ENCODE measurements at places on chromosomes 7 and 10.
A peak's percentile ranks its signal among the peaks of the same experiment; 100 is the strongest.

DNA sequence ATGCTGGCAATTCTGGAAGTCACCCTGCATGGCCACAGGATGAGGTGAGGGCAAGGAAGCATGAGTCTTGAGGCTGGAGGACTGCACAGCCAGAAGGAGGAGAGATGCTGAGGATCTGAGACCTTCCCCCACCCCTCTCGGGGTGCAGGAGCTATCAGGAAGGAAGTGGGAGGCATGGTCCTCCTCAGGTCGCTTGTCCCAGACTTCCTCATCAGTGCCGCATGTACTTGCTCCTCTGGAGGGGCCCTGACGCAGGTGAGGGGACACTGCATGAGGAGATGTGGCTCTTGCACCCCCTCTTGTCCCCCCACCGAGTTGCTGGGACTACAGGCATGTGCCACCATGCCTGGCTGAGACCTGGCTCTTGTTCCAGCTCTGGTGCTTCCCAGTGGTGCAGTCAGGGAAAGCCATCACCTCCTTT is 5.7 kb upstream of the ZMIZ1 start:
- DNase-seq: no peak

GRCh38 chr10:86105640-86106039 is 261.0 kb downstream of the GRID1 start:
- DNase-seq: no peak

- DNase-seq: peak; percentile 45
These were observed 109.8 kb upstream of the NOBOX start for GRCh38 chr7:144513334-144513733.

DNA sequence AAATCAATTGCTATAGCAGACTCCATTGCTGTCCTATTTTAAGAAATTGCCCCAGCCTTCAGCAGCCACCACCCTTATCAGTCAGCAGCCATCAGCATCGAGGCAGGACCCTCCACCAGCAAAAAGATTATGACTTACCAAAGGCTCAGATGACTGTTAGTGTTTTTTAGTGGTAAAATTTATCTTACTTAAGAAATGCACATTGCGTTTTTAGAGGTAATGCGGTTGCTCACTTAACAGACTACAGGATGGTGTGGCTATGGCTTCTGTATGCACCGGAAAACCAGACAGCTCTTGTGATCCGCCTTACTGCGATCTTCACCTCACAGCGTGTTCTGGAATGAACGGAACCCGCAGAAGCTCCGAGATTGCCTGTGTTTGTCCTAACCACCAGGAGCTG is 58.1 kb downstream of the WDR37 start:
- DNase-seq: no peak

GRCh38 chr10:69941730-69942129 is 110.9 kb upstream of the MACROH2A2 start:
- no peak for DNase-seq

DNA sequence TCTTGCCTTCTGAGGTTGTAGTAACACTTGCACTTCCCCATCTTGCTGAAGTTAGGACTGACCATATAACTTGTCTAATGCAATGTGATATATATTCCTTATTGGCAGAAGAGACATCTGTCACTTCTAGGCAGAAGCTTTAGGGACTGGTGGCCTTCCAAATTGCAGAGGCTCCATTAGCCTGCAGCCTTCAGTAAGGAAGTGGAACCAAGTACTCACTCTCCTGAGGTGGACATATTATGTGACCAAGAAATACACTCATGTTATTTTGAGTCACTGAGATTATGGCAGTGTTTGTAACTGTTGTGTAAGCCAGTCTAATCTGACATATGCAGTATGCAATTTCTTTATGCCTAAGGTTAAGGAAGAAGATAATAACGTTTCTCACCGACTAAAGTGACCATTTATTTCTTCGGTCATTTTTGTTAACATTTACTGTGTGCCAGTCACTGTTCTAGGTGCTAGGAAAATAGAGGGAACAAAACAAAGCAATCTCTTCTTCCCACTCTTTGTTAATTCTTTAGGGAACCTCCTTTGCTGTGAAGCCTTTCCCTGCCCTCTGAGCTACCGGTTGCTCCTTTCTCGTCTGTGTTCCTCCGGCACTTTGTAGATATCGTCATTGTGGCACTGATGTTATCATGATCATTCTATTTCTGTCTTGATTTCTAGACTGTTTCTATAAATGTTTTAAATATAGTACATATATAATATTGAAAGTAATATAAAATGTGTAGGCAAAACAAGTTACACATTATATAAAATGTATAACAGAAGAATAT is 52.9 kb upstream of the HBP1 start:
- no peak for DNase-seq

DNA sequence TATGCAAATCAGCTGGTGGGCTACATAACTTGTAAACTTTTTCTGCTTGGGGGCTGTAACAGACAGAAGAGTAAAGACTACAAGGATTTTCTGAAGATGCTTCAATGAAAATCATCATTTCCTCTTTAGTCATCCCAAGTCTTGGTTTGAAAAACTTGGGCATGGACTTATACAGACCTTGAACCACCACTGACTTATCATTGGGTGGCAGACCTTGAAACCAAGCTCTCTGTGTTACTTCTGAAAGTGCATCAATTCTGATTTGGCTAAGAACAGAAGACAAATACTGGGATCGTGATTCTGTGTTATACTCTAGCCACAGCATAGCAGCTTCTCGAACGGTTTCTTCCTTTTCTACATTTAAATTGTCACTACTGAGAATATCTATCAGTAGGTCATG is 21.3 kb downstream of the KBTBD2 start:
- no peak for DNase-seq

- DNase-seq: no peak
These were observed 650.9 kb upstream of the IGFBP3 start for GRCh38 chr7:46571996-46572395.
